ENCODE measurements at places on chromosomes 2 and 18. TPM values are rescaled to one million over a fixed set of nuclear protein-coding genes. Genes with fewer than 3 reads are reported as not detected.

The C2orf72 gene
- total RNA-seq = not detected

The MSH2 gene
- total RNA-seq = 25.2 TPM

The CNRIP1 gene
- total RNA-seq = not detected

The PTH2R gene
- total RNA-seq = 0.29 TPM

The TRIM54 gene
- total RNA-seq = not detected

- no peak for DNase-seq
These were observed 109.9 kb downstream of the TGFA start for GRCh38 chr2:70443726-70444125.

DNA sequence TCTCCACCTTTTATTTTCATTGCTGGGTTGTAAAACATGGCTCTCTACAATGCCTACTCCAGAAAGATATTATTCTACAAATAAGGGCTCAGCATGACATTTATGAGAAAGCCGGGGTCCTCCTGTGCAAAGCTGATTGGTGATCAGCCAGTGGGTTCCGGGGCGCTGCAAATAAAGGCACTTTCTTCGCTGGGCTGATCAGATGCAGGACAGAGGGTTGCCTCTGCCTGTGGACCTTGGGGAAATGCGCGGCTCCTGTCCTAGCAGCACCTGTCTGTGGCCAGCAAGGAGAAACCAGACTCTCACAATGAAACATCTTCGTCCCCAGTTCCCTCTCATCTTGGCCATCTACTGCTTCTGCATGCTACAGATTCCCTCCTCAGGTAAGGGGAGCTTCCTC lies at the start of gene NMS:
NMS (plus strand) TSS at position 301 of the 400 bp plus-strand sequence; CDS start at position 308, 7 bp downstream.
- no peak for DNase-seq

DNA sequence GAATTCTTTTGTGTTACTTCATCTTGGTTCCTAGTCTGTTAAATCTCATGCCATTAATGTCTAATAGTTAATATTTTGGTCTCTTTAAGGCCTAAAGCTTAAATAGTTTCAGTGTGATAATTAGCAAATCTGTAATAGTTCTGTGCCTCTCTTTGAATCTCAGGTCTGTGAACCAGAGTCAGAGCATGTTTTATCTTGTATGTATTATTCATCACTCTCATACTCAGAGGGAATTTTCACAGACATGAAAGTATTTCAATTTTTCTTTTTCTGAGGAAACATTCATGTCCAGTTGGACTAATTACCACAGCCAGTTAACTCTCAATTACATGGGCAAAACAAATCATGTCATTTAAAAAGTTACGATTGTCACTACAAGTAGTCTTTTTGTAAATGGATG lies 931.9 kb upstream of the SLC39A10 start:
- no peak for DNase-seq

- no peak for DNase-seq
These were observed 58.2 kb downstream of the ANKMY1 start for GRCh38 chr2:240499309-240500301.

Measured in activated B cell treated with CpG ODN at 0.5 μM for 24 hours (primary cell).